COLO829 (cell line): ENCODE measurements at places on chromosomes 3 and 15.

- no peak for DNase-seq
Observed at GRCh38 chr15:80750575-80750974, 28.6 kb upstream of the CEMIP start.

DNA sequence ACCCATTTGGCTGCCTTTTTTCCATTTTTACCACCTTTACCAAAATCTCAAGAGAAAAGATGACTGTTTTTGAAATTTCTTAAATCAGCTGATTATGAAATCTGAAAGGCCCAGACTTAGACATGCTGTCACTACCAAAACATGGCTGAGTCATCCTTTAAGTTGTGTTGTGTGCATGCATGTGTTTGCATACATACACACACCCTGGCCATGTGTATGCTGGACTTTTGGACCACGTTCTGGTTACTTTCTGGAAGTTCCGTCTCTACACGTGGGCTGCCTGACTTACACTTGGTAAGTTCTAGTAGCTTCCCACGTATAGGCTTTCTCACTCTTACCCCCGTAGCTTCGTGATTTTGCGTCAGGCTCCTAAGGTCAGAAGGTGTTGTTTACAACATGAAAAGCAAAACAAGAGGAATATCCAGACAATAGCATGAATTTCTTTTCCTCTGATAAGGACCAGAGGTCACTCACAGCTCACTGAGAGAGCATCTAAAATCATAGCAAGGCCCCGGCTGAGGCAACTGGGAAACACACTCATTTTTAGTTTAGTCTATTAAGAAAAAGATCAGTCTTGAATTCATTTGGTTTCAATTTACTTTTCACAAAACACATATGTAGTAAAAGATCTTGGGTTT lies 62.4 kb downstream of the COL8A1 start:
- DNase-seq = no peak

- DNase-seq = no peak
Observed at GRCh38 chr3:69425249-69425648, 39.4 kb upstream of the FRMD4B start.

- no peak for DNase-seq
Observed at GRCh38 chr3:134356411-134357040, 17.7 kb downstream of the AMOTL2 start.

DNA sequence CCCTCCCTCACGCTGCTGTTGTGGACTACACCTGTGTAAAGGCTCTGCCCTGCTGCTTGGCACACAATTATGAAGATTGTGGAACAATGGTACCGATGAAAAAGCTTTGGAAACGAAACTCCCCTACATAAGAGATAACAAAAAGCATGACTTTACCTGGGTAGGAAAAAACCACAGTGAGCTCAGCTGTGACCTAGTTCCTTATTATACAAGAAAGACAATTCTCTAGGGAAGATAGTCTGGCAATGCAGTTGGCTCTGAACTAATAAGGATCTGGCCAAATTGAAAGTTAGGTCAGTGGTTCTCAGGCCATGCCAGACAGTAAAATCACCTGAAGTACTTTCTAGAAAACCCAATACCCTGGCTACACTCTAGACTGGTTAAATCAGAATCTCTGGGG lies 16.1 kb downstream of the CLEC3B start:
- DNase-seq = no peak

DNA sequence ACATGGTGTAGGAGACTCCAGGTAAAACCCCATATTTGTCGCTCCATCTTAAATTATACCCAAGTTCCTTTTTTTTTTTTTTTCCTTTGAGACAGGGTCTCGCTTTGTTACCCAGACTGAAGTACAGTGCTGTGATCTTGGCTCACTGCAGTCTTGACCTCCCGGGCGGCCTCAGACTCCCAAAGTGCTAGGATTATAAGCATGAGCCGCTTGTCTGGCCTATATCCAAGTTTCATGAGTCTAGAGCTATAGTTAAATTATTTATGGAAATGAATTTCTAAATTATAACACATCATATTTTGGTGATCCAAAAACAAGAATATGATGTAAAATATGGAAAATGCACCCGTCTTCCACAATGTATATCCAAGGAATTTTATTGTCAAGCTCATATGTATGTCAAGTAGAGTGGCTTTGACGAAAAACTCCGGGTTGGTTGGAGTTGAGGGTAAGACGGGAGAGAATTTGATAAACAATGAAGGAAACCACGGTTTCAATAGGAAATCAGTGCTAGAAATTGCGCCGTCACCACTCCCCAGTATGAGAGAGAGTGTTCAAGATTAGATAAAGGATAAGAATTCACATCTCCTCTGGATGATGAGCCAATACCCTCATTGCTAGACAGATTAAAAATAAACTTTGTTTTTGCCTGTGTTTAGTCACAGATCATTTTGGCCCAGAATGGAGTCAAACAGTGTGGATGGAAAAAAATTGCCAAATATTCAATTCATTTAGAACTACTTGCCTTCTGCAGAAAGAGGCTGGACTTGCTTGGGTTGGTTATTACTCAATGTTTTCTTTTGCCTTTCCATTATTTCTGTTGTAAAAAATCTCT lies 209.2 kb upstream of the NR2F2 start:
- DNase-seq = no peak

DNA sequence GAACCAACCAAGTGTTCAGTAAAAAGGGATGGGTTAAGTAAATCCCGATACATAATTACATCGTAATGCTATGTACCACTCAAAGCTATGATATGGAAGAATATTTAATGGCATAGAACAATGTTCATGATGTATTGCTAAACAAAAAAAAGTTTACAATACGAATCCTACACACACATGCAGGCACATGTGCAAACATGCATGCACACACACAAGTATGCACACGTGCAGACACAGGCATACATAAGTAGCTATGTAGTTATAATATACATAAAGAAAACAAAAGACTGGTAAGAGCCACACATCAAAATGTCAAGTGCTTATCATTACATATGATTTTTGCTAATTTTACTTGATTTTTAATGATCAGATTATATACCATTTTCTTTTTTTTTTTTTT lies 74.2 kb downstream of the ARRDC4 start:
- DNase-seq = no peak

GRCh38 chr3:165641569-165642310 lies 195.5 kb downstream of the BCHE start:
- DNase-seq = no peak

- DNase-seq = peak; percentile 23
Observed at GRCh38 chr15:49242820-49243219, 72.8 kb downstream of the GALK2 start.

- DNase-seq = no peak
Observed at GRCh38 chr15:96225642-96226259, 104.7 kb upstream of the NR2F2 start.

- no peak for DNase-seq
Observed at GRCh38 chr15:74573987-74574386, 33.0 kb downstream of the ARID3B start.

- peak; percentile 21 for DNase-seq
Observed at GRCh38 chr3:106514431-106514830, 645.6 kb upstream of the CBLB start.

DNA sequence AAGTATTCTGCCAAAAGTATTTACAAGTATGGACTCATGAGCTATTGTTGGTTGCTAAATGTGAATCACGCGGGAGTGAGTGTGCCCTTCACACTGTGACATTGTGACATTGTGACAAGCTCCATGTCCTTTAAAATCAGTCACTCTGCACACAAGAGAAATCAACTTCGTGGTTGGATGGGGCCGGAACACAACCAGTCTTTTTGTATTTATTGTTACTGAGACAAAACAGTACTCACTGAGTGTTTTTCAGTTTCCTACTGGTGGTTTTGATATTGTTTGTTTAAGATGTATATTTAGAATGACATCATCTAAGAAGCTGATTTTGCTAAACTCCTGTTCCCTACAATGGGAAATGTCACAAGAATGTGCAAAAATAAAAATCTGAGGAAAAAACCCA lies 30.3 kb downstream of the SYNM start:
- no peak for DNase-seq

DNA sequence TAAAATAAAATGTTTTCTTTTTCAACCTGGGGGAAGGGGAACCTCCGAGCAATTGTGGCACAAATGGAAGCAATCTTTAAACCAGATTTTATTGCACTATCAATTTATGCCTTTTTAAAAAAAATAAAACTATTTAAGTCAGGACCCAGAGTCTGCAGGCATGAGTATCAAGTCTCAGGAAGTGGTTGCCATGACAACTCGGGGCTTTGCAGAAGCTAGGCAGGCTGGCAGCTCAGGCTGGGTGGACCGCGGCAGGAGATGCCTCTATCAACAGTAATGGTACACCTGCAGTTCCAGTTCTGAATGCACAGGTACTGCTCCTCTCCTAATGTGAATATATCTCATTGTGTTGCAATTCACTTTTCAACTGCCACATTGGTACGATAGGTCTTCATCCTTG lies 447.7 kb downstream of the GABRG3 start:
- DNase-seq = no peak

DNA sequence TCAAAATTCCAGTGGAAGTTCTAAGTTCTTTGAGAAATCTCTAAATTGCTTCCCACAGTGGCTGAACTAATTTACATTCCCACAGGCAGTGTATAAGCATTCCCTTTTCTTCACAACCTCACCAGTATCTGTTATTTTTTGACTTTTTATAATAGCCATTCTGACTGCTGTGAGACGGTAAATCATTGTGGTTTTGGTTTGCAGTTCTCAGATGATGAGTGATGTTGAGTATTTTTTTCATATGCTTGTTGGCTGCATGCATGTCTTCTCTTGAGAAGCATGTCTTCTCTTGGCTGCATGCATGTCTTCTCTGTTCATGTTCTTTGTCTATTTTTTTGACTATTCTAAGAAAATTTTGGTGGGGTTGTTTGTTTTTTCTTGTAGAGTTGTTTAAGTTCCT lies 499.6 kb upstream of the CCDC54 start:
- no peak for DNase-seq

GRCh38 chr3:184601576-184602371 lies 40.2 kb downstream of the EPHB3 start:
- no peak for DNase-seq

- DNase-seq = no peak
Observed at GRCh38 chr3:189789432-189789831, 158.2 kb downstream of the TP63 start.

DNA sequence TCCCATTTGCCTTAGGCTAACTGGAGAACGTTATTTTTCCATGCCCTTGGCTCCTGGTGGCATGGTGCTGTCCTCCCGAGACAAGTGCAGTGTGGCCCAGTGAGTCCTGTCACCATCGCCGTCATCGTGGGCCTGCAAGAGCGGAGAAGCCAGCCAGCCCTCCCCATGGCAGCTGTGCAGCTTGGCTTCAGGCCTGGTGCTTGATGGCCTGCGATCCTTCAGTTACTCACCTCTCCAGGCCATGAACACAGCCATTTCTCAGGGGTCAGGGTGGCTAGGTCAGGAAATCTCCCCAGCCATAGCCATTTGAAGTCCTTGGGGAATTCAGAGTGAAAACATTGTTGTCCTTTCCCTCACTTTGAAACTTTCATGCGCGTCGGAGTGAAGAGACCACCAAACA lies 189.0 kb upstream of the RGMA start:
- no peak for DNase-seq

DNA sequence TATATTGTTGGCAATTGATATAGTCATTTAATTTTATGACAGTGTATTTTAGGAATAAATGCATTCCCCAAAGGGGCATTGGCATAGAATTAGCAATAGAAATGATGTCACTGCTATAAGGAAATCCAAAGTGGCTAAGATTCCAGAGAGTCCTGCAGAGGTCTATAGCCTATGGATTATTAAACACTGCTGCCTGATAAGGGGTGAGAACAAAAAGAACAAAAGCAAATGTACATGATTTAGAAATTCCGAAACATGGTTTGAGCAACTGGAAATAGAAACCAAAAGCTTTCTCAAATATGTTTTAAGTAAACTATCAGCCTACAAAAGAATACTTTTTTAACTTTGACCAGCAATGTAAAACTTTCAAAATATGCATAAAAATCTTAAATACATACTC lies 280.1 kb upstream of the RASGRP1 start:
- no peak for DNase-seq

GRCh38 chr3:9324944-9325343 lies 37.9 kb upstream of the THUMPD3 start:
- DNase-seq = no peak

- no peak for DNase-seq
Observed at GRCh38 chr3:130679218-130679617, 67.4 kb downstream of the PIK3R4 start.

DNA sequence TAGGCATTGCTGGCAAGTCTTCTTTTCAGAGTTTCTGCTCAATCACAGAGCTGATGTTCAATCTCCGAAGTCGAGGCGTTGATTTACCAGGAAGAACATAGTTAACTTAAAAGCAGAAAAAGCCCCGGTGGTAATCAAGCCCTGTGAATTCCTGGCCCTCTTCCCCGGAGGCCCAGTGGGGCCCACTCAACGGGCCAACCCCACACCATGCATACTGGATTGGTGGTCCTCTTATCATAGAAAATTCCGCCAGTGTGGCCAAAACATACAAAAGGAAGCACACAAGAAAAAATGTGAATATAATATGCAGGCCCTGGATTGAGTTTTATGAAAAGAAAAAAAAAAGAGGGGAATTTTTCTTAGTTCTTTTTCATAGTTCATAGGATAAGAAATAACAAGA lies 873.0 kb upstream of the NR2F2 start:
- no peak for DNase-seq

DNA sequence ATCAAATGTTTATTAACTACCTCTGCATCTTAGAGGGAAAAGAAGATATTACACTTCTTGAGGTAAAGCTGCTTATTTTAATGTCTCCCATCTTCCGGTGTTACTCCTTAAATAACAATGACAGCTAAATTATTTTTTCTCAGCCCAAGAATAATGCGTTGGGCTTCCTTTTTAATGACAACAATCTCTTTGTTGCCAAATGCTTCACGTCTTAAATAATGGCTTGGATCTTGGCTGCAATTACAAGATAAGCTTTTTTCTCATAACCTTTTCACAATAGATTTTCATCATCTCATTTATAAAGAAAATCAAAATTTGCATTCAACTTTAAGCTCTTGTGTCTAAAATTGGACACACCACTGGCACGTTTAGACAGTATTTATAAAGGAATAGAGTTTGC lies 89.2 kb upstream of the COL8A1 start:
- no peak for DNase-seq

DNA sequence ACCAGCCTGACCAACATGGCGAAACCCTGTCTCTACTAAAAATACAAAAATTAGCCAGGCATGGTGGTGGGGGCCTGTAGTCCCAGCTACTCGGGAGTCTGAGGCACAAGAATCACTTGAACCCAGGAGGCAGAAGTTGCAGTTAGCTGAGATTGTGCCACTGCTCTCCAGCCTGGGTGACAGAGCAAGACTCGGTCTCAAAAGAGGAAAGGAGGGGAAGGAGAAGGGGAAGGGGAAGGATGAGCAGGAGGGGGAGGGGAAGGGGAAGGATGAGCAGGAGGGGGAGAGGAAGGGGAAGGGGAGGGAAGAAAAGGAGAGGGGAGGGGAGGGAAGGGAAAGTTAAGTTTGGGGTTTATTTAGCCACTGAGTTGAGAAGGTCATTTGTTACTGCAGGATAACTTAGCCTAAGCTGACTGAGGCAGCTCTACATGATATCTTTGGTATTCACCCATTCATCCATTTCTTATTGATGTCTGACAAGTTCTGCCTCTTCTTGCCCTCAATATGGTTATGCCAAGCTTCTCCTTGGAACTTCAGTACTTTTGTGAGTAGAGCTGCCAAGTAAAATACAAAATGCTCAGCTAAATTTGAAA lies 15.9 kb upstream of the ABHD2 start:
- DNase-seq = no peak
